Immature natural killer cell (primary cell): ENCODE measurements at places on chromosomes 2 and 18. TPM values are rescaled to one million over a fixed set of nuclear protein-coding genes. Genes with fewer than 3 reads are reported as not detected.

- no peak for DNase-seq
Observed at GRCh38 chr2:196759378-196759706, 40.1 kb downstream of the GTF3C3 start.

- no peak for DNase-seq
Observed at GRCh38 chr2:235191486-235191885, 239.7 kb downstream of the SH3BP4 start.

GRCh38 chr2:74991977-74992376 lies 33.5 kb downstream of the POLE4 start:
- no peak for DNase-seq

- DNase-seq, result no peak
Observed at GRCh38 chr2:113058411-113058994, 495 bp upstream of the IL36RN start.

GRCh38 chr2:3587432-3587831 lies 7.5 kb upstream of the COLEC11 start:
- no peak for DNase-seq

DNA sequence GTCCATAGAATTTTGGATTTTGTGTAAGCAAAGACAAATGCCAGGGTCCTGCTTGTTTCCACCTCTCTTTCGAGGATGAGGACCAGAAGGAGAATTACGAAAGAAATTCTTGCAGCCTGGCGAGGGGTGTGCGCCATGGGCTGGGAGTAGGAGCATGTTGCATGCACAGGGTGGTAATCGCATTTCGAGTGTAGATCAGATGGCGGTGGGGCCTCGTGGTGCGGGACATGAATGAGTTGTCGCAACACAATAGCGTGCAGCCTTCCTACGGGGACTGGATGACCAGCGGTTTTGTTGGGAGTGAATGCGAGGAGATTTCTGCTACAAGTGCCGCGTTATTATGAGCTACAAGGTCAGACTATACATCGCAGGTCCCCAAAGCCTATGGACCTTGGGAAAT lies 4.2 kb upstream of the EN1 start:
- DNase-seq, result no peak

Gene RNF144A
- 6.4 TPM for polyA plus RNA-seq

Gene GALNT14
- not detected for polyA plus RNA-seq

Gene ITGA4
- polyA plus RNA-seq, result 117 TPM

Gene CD8B
- 21.0 TPM for polyA plus RNA-seq

Gene FLACC1
- polyA plus RNA-seq, result 0.46 TPM

Gene DQX1
- polyA plus RNA-seq, result not detected
